ENCODE measurements at places on chromosomes 3 and 15.

GRCh38 chr3:13070391-13071070 is 2.7 kb downstream of the IQSEC1 start:
- DNase-seq: no peak

- no peak for DNase-seq
Observed at GRCh38 chr3:196517919-196518318, 2.8 kb upstream of the SMCO1 start.

GRCh38 chr3:77195766-77196545 is 156.1 kb downstream of the ROBO2 start:
- no peak for DNase-seq

DNA sequence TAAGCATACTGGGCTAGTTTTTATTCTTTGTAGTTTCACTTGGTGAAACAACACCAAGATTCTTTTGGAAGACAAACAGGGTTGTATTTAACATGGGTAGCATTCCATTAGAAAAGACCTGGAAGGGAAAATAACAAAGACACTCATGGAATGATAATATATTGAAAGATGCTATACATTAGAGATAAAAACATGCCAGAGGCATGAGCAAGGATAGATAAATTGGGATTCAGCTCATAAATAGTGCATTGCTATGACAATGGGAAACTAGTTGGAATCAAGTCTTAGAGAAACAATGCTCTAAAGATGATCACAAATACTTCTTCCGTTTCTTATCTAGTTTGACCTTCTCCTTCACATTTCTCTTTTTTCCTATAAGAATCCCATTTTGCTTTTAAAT is 677.4 kb downstream of the ZNF385D start:
- no peak for DNase-seq

GRCh38 chr3:124514683-124515082 is 215.6 kb upstream of the UMPS start:
- no peak for DNase-seq

GRCh38 chr15:91911844-91912243 is 58.3 kb downstream of the SLCO3A1 start:
- no peak for DNase-seq

GRCh38 chr3:13200465-13200864 is 127.2 kb upstream of the IQSEC1 start:
- DNase-seq: no peak

DNA sequence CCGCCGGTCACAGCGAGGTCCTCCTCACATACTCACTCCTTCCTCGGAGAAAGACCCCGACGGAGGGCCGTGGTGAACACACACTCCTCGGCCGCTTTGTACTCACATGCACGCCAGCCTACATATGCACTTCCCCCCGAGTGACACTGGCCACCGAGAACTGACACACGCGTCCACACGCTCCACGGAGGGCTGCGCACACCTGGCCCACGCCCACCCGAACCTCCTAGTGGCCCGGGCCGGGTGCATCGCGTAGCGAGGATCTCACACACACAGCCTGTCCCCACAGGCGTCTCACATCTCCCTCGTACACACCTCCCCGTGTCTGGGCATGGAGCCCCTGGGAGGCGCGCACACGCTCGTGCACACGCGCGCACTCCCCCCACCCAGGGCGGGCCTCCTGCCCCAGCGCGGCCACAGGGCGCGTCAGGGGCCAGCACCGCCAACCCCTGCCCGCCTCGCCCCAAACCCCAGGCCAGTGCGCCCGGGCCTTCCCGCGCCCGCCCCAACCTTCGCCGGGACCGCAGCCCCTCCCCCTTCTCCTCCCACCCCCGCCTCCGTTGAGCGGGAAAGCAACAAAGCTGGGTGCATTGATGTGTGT is 411 bp upstream of the C3orf70 start:
- no peak for DNase-seq

GRCh38 chr3:148042663-148043445 is 633.7 kb downstream of the ZIC1 start:
- no peak for DNase-seq

DNA sequence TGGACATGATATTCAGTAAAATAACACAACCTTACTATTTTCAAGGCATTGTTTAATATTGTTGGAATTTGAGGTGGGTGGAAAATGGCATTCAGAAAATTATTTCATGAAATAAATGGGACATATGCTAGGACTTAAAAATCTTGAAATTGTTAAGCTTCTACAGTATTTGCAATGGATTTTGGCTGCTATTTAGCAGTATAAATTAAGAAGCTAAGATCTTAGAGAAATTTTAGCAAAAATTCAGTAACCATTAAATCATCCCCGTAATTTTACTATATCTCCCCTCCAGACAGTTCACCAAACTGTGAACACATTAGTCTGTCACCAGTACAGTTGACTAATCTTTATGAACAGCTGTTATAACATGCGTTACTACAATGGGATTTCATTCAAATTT is 8.2 kb downstream of the DIPK2A start:
- no peak for DNase-seq

- no peak for DNase-seq
Observed at GRCh38 chr15:58498821-58499580, 67.2 kb downstream of the LIPC start.

- DNase-seq: peak; percentile 52
Observed at GRCh38 chr3:4751502-4752101, 227.6 kb upstream of the BHLHE40 start.

GRCh38 chr3:65539616-65540015 is 499.1 kb downstream of the MAGI1 start:
- DNase-seq: no peak

- DNase-seq: no peak
Observed at GRCh38 chr15:39654304-39654703, 73.4 kb downstream of the THBS1 start.

- DNase-seq: no peak
Observed at GRCh38 chr15:47963265-47963664, 157.5 kb upstream of the SLC24A5 start.

DNA sequence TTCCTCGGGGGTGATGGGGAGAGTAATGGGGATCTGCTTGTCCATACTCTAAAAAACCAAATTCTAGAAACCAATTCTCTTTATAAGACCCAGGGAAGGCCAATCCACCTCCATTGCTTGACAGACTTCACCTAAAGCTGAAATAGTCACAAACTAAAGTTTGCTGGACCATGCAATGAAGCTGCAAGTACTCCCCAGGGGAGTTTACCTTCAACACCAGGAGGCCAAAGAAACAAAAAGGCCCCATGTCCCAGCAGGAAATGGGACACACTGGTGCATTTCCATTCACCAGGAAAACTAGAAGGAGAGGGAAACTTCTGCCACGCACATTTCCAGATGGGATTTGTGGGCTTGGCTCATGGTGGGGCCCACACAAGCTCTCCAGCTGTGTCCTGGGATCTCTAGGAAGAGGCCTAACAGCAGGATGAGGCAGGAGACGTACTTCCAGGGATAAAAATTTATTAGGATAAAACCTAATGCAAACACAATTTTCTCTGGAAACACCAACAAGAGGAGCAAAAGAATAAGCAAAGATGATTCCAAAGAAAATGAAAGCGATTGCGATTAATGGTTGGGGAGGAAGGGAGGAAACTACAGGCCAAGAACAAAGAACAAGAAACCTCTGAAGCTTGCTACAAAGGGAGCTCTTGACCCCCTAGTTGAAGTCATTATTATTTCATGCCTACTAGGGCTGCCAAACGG is 238.0 kb upstream of the LRTM1 start:
- no peak for DNase-seq

DNA sequence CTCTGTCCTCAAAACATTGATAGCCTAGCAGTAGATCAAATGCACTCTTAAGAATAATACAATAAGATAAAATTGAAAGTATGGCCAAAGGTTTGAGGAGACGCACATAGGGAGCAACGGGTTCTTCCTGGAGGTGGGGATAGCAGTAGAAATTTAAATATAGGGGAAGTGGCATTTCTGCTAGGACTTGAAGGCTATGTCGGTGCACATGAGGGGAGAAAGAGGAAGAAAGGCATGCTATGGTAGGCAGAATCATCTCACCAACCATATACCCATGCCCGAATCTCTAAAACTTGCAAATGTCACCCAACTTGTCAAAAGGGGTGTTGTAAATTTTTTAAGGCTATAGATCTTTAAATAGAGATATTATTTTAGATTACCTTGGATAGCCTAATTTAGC is 735.1 kb upstream of the LMCD1 start:
- no peak for DNase-seq

GRCh38 chr3:174153871-174154270 is 705.3 kb upstream of the NAALADL2 start:
- DNase-seq: no peak

- no peak for DNase-seq
Observed at GRCh38 chr3:150581174-150581573, 21.9 kb upstream of the SELENOT start.

- no peak for DNase-seq
Observed at GRCh38 chr3:158181096-158181495, 71.2 kb downstream of the RSRC1 start.

DNA sequence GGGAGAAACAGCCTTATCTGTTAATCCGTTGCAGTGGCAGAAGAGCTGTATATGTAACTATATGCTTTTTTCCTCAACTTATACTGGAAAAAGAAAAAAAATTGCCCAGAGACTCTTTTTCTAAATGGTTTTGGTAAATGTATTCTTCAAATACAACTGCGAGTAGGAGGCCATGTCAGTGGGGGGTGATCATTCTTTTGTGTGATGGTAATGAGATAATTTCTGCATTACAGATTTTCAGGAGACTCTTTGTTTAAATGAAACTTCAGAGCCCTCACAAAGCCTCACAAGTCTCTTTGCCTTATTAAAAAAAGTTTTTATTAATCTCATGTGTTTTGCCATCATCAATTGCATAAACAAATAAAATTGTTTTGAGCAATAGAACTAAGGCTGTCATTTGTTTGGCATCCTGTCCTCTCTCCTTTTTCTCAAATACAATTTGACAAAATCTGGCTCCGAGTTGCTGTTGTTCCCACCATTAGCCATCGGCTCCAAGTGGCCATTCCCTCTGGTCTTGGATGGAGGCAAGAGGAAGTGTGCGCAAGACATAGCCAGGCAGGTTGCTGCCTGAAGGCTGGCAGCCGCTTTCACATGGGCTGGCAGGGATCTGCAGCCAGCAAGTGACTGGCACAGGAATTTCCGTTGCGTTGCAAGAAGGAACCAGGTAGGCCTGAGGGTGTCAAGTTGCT is 116.7 kb downstream of the FNDC3B start:
- DNase-seq: no peak

DNA sequence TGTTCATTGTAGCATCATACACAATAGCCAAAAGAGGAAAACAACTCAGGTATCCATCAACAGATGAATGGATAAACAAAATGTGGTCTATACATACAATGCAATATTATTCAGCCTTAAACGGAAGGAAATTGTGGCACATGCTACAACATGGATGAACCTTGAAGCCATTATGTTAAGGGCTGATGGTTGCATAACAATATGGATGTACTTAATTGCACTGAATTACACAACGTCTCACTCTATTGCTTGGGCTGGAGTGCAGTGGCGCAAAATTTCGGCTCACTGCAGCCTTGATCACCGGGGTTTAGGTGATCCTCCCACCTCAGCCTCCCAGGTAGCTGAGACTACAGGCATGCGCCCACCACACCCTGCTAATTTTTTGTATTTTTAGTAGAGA is 7.0 kb upstream of the TMEM62 start:
- DNase-seq: no peak

DNA sequence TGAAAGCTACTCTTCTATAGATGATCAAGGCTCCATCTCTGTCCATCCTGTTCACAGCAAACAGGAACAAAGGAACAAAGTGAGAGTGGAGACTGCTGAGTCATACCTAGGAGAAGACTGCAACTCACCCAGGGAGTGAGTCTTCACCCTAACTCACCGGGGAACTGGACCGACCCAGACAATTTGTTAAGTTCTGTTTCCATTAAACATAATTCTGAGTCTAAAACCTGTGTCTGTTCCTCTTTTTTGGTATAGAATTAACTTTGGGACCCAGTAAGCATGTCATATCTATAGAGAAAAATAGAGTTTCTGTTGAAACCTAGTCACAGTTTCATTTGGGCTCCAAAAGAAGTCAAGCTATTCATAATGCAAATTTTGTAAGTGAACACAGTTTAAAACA is 21.6 kb downstream of the CCDC80 start:
- DNase-seq: no peak

- no peak for DNase-seq
Observed at GRCh38 chr3:11224870-11225229, 47.3 kb upstream of the ATG7 start.

DNA sequence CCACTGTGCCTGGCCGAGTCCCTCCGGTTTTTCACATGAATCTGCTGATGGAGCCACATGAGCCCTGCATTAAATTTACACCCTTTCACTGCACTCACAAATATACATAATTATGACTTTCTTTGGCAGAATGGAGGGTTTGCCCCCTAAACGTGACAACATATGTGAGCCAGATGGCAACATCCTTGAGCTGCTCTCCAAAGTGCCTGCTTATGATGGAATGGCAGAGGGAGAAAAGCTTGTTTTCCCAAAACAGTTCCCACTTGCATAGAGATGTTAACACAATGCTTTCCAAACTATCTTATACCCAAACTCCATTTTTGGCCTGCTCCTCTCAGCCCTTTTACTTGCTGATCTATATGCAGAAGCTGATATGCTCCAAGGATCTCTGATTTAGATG is 54.9 kb downstream of the ABCC5 start:
- no peak for DNase-seq

- DNase-seq: no peak
Observed at GRCh38 chr3:23836536-23837230, 30.9 kb downstream of the UBE2E1 start.

DNA sequence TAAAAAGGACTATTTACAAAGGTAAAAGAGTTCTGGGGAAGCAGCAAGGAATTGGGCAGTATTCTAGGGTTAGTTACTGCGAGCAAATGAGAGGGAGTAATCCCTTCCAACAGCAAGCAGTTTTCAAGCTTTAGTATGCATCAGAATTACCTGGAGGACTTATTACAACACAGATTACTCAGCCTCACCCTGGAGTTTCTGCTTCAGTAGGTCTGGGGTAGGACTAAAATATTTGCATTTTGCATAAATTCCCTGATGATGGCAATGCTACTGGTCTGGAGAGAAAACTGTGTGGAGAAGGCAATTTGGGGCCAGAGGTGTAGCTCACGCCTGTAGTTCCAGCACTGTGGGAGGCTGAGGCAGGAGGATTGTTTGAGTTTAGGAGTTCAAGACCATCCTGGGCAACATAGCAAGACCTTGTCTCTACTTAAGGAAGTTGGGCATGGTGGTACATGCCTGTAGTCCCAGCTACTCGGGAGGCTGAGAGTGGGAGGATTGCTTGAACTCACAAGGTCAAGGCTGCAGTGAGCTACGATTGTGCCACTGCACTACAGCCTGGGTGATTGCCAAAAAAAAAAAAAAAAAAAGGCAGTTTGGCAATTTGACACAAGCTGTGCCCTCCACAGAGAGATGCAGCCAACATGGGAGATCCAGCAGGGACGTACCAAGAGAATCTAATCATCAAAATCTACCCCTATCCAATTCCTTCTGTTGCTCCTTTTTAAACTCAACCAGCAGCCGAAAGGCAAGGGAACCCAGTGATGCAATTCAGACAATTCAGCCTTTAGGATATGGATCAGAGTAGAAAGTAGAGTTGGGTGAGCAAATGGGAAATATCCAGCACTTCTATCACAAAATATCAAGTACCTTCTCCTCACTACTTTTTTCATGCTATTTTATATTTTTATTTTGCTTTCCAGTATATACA is 27.1 kb upstream of the AP4E1 start:
- DNase-seq: no peak

Data from HTR-8/SVneo (cell line).